ENCODE measurements at places on chromosomes 2 and 18.

GRCh38 chr18:79367989-79368388 is 27.7 kb upstream of the NFATC1 start:
- no peak for DNase-seq

DNA sequence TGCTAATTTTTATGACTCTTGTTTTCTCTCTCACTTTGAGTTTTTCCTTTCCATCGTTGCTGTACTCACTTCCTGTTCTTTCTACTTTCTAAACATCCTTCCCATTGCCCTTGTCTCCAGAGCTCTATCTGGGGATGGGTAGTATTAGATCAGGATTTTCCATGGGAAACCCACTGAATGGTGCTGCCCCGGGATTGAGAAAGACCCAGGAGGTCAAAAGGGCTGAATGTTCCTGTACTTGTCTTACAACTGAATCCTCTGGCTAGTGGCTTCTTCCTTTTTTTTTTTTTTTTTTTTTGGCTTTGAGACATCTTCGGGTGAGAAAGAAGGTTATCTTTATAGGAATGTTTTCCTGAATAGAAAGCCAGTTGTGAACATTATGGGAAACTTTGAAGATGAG is 364.8 kb upstream of the SLC14A2 start:
- DNase-seq = no peak

DNA sequence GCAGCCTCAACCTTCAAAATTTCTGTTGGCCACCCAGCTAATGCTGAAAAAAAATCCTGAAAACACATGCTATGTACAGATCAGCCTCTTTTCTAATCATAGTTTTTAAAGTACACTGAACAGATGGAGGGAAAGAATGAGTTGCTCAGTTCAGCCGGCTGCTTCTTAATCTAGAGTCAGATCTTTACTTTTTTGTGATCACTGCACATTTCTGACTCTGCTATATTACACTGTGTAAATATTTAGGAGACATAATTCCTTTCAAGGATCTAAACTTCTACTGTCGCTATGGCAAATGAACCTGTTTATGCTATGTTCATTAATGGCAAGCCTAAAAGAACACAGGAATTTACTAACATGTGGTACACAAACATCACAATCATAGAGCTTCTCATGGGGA is 114.2 kb downstream of the SRBD1 start:
- no peak for DNase-seq

DNA sequence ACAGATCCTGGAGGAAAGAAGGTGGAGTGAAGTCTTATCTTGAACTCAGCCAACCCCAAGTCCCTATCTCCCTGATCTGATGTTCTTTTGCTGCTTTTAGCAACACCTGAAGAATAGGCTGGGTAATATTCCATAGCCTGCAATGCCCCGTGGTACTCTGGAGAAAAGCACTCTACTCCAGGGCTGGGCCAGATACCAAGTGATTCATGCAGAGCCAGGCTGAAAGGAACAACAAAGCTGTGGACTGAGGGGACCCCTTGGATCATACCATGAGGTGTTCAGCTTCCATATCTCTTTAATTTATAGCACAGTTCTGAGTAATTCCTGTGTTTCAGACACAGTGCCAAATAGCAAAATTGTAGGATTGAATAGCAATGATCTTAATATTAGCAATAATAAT is 130.6 kb downstream of the NXPH2 start:
- DNase-seq = no peak

- DNase-seq = no peak
Observed at GRCh38 chr2:98241592-98241991, 104.7 kb upstream of the CNGA3 start.

- DNase-seq = no peak
Observed at GRCh38 chr18:25648716-25649260, 296.8 kb upstream of the ZNF521 start.

DNA sequence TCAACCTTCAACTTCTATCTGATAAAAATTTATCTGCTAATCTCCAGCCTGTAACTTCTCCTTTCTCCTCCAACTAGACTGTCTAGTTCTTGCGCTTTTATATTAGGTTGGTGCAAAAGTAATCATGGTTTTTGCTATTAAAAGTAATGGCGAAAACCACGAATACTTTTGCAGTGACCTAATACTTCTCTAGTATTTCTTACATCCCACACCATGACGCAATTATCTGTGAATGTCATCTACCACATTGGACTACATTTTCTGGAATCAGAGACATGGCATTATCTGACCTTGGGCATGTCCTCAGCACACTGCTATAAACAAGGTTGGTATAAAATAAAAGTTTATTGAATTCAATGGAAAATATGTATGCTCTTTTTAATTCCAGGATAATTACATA is 370.2 kb upstream of the LYPD1 start:
- DNase-seq = no peak

GRCh38 chr2:190181123-190181669 is 118.7 kb upstream of the MSTN start:
- no peak for DNase-seq

- DNase-seq = no peak
Observed at GRCh38 chr2:156147594-156148330, 184.8 kb downstream of the NR4A2 start.

GRCh38 chr2:41400088-41400665 is 647.6 kb upstream of the PKDCC start:
- no peak for DNase-seq

DNA sequence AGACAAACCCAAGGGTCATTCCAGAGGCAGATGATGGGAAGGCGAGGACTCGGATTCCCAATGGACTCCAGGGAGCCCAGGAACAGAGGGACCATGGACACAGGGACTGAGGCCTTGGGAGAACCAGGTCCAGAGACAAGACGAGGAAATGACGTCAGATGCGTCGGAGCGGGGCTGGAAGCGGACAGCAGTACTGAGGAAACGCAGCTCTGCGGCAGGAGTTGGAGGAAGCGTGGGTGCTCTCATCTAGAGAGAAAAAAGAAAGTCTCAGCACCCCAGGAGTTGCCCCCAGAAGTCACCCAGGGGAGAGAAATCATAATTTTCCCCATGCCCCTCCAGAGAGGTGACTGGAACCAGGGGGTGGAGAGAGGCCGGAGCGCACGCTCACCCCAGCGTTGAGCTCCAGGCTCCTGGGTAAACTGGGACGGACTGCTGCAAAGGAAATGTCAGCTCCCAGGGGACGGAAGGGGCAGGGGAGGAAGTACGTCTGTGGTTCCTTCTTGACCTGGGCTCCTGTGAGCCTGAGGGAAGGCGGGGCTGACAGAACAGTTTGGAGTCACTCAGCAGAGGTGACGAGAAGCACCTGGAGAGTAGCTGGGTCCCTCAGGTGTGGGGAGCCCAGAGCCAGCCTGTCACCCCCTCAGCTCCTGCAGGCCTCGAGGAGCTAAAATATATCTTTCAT is 44.7 kb downstream of the CMPK2 start:
- DNase-seq = no peak

GRCh38 chr2:196442211-196442610 is 197.3 kb upstream of the CCDC150 start:
- no peak for DNase-seq

- DNase-seq = no peak
Observed at GRCh38 chr2:63662028-63662804, 73.5 kb downstream of the MDH1 start.

DNA sequence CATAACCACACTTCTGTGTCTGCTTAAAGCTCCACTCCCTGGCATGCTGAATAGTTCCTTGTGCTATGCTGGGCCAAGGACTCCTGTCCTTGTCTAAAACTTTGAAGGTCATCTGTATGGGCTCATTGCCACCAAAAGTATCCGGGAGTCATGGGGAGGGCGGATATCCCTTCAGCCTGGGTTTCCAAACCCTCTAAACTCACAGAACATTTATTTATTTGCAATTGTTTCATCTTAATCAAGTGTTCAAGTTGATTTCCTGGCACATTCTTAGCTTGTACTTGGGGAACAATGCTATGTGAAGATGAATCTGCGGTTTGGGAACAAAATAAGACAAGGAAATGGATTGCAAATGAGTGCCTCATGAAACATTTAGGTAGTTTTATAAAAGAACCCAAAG is 1.8 kb downstream of the NOSTRIN start:
- DNase-seq = no peak

GRCh38 chr2:229689307-229689839 is 25.0 kb downstream of the DNER start:
- DNase-seq = no peak

DNA sequence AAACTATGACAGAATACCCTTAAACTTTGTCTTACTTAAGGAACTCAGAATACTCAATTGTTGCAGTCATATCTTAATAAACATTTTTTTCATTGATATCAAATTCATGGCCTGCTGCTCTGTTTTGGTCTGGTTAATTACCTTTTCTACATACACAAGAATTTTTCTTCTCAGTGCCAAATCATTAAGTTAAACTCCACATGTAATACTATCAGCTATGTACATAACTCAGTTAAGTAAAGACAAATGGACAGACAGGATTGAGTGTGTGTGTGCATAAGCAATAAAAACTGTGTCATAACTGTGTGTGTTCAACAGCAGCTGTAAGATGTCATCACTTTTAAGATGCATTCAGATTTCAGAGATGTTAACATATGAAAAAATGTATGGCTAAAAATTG is 34.4 kb downstream of the VRK2 start:
- DNase-seq = no peak

DNA sequence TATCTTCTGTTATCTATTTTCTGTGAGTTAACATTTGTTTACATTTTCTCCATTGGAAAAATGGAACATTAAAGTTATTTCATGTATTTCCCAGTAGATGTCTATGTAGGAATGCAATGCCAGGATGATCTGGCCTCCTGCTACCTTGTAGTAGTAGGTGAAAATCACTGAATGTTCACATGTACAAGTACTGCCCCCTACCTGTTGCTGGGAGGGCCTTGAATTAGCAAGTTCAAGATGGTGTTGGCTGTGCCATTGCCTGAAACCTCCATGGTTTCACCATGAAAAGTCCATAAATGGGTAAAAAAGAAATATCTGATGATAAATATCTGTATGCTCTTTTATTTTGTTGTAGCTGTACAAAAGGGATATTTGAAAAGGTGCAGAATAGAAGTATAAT is 30.7 kb downstream of the XRCC5 start:
- no peak for DNase-seq

DNA sequence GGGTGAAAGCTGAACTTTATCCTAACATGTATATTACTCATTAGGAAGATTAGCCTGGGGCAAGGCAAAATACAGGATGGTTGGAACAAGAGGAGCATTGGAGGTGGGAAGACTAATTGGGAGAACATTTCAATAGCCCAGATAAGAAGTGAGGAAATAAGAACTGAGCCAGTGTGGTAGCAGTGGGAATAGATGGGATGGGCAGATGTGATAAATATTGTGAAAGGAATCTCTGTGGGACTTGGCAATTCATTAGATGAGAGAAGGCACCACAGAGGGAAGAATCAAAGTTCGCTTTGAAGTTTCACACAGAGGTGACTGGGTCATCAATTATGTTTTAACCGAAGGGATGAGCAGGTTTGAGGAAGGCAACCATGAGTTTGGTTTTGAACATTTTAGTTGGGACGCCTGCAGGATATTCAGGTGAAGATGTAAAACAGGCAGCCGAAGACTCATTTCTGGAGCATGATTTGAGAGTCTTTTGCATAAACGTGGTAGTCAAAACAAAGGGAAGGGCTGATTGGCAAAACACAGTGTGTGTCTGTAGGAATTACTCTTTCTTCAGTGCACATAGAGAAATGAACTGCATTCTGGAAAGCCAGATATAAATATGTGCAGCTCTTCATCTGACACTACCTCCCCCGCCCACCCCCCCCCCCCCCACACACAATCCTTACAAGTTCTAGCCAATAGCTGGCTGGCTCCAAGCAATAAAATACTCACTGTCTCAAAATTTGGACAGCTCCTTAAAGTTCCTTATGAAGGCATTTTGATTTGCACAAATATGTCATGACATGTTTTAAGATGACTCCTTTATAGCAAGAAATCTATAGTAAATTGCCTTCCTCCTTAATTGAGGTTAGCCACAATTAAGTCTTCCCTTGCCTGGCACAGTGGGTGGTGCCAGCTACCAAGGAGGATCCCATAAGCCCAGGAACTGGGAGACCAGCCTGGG is 1.9 kb upstream of the SLC1A4 start:
- DNase-seq = no peak

- DNase-seq = peak; percentile 10
Observed at GRCh38 chr2:70043252-70043875, 43.9 kb upstream of the PCBP1 start.

DNA sequence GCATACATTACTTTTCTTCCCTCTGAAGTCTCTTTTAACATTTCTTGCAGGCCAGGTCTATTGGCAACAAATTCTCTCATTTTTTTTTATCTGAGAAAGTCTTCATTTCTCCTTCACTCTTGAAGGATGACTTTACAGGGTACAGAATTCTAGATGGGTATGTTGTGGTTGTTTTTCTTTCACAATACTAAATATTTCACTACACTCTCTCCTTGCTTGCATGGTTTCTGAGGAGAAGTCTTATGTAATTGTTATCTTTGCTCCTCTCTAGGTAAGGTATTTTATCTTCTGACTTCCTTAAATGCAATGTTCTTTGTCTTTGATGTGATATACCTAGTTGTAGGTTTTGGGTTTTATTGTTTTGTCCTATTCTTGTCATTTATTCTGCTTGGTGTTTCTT is 371.1 kb downstream of the FIGN start:
- DNase-seq = no peak

DNA sequence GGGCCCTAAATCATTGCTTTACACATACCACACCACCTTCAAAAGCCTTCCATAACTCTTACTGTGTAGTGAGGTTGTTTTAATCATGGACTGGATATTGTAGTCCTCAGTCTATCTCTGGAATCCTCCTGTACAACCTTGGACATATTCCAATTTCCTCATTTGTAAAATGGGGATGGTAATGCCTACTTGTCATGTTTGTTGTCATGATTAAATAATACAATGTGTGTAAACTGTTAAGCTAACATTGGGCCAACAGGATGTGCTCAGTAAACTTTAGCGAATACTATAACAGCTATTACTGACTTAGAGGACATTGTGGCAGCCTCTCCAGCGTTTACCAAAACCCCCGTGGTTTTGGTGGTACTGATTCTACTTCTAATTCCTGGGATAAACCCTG is 74.7 kb upstream of the PTPRM start:
- no peak for DNase-seq

GRCh38 chr2:108575132-108575966 is 41.1 kb downstream of the LIMS1 start:
- no peak for DNase-seq

- DNase-seq = no peak
Observed at GRCh38 chr2:21772624-21773023, 648.9 kb downstream of the TDRD15 start.

DNA sequence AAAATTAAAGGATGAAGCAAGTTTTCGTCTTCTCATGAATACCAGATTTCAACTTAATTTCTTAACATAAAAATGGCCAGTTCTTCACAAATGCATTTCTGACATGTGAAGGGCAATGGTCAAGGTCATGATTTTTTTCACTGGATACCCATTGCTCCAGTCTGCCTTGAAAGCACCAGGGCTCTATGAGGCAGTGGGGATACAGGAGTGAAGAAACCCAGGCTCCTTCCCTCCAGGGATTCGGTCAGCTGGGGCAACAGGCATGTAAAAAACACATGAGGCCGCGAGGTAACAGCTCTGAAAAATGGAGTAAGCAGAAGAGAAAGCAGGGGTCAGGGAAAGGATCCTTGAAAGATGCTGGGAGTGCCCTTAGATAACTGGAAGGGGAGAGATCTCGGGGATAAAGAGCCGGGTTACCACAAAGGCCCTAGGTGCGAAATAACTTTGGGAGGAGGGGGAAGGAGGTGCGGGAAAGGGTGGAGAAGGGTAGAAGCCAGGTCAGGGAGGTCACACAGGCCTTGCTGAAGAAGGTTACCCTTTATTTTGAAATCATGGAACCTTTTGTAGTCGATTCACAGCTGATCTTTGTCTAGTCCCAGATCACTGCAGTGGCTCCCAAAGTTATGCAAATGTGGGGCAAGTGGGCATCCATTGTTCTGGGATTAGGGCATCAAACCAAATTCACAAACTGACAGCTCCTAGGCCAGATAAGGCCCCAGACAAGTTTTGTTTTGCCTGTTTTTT is 5.2 kb upstream of the SPRED2 start:
- no peak for DNase-seq

Measured in stimulated activated CD4-positive, alpha-beta T cell treated with anti-CD3 and anti-CD28 coated beads, Interleukin-2, amount 100 ng/mL, for 24 hours (primary cell).